ENCODE measurements at places on chromosomes 6 and 20. TPM values are rescaled to one million over a fixed set of nuclear protein-coding genes. Genes with fewer than 3 reads are reported as not detected.

DNA sequence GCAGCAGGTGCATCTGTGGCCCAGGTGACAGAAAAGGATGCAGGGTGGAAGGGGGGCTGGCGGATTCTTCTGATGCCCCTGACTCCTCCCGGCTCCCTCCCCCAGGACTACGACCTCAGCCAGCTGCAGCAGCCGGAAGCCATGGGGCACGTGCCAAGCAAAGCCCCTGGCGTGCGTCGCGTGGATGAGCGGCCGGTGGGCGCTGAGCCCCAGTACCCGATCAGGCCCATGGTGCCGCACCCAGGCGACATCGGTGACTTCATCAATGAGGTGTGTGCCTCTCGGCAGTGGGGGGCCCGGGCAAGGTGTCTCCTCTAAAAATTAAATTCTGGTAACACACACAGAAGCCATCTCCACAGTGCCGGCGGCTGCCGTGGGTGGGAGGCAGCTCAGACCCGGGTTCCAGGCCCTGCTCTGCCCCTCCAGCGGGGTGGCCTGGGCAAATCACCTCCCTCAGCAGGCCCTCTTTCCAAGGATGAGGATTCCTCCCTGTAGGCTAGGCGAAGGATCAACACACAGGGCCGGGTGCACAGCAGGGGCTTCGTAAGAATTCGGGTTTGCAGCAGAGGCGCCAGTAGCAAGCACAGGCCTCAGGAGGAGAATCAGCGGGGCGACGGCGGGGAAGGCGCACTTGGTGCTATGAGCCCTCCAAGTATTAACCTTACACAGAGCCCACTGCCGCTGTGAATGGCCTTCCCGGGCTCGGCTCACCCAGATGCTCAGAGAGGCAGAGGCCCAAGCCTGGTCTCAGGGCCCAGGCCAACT, 131.5 kb downstream of the TAF4 start:
- peak; percentile 57 for DNase-seq

Gene LRRN4
- 76.6 TPM for total RNA-seq

Gene OPRM1
- total RNA-seq = not detected

DNA sequence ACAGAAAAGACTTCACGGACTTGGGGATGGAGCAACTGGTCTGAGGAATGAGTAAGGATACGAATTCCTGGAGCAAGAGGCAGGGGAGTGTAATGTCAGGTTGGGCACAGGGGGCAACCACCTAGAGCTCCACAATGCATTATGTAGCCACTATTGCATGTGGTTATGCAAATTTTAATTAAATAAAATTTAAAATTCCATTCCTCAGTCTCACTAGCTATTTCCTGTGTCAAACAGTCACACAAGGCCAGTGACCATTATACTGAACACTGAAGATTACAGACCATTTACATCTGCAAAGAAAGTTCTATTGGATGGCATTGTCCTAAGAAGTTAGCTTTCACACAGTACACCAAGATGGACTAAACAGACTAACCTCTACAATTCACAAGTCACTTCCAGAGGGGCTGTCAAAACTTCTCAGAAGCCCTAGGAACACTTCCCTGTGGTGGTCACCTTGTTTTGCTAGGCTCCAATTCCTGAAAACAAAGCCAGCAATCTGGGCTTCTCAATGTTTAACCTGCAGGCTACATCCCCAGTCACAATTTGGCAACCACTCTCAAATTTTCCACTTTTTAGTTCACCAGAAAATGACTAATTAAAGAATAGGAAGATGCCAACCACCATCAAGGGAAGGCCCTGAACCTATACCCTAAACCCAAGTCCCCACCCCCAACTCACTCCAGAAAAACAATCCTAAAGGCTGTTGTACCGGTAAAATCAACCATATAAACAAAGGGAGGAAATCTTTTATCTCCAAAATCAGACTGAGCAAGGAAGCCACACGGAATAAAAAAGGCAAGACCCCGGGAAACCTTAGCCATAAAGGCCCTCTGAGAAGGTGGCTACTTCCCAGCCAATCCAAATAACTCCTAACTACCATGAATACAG, 34.2 kb upstream of the C20orf203 start:
- DNase-seq = no peak

DNA sequence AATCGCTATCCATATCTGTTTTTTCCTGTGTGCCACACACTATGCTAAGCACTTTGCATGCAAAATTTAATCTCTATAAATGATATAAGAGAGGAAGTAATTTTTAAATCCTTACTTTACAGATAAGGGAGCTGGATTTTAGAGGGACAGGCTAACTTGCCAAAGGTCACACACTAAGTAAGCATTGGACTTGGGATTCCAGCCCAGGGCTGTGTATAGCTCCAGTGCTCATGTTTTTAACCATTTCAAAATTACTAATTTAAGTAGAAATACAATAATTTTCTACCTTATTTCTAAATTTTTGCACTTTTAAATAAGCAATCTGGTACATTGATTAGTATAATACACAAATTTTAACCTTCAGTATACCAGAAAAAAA, 144.6 kb downstream of the UST start:
- no peak for DNase-seq

- DNase-seq = no peak
Measured at GRCh38 chr6:132445201-132445951, 44.1 kb upstream of the MOXD1 start.

Gene FAM110A
- 16.8 TPM for total RNA-seq

Gene MATN4
- total RNA-seq = 0.29 TPM

GRCh38 chr6:75608956-75609533, 7.4 kb downstream of the SENP6 start:
- no peak for DNase-seq

Gene WFDC5
- 1.3 TPM for total RNA-seq

Gene PTCRA
- 5.0 TPM for total RNA-seq
